CD4-positive, alpha-beta T cell treated with Interleukin-1 beta for 1 hour (primary cell): ENCODE measurements at places on chromosomes 11 and 22.
A peak's percentile ranks its signal among the peaks of the same experiment; 100 is the strongest.

DNA sequence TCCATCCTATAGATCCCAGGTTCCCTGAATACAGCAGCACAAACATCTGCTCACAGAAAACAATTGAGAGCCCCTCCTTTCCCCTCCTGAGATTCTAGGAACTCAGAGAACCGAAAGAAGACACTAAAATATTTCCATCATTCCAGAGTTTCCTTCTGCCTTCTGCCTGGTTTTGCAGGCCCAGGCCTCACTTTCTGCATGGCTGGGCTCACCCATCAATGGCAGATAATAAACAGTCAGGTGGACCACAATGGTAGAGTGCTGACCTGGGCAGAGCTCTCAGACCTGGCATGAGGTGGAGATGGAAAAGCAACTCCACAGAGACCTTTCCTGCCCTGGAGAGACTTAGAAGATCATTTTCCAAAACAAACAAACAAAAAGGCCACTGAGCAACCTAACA lies 389.1 kb downstream of the NXPE2 start:
- DNase-seq = no peak

GRCh38 chr22:49371325-49372110 lies 456.2 kb downstream of the BRD1 start:
- DNase-seq = no peak

GRCh38 chr22:38943882-38944281 lies 13.5 kb upstream of the APOBEC3A start:
- no peak for DNase-seq

DNA sequence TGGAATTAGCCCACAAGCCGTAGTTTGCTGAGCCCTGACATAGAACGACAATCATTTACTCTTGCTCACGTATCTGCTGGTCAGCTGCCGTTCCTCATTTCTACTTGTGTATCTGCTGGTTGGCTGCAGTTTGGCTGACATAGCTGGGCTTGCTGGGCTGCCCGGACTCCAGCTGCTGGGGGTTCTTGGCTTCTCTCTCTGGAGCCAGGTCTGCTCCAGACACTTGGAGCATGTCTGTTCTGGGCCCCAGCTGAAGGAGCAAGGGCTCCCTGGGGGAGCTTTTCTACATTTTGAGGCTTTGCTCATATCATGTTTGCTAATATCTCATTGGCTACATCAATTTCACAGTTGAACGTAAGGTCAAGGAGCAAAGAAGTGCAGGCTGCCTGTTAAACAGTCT lies 47.3 kb downstream of the PRDM11 start:
- no peak for DNase-seq

GRCh38 chr11:19905280-19905853 lies 192.7 kb downstream of the NAV2 start:
- DNase-seq = no peak

DNA sequence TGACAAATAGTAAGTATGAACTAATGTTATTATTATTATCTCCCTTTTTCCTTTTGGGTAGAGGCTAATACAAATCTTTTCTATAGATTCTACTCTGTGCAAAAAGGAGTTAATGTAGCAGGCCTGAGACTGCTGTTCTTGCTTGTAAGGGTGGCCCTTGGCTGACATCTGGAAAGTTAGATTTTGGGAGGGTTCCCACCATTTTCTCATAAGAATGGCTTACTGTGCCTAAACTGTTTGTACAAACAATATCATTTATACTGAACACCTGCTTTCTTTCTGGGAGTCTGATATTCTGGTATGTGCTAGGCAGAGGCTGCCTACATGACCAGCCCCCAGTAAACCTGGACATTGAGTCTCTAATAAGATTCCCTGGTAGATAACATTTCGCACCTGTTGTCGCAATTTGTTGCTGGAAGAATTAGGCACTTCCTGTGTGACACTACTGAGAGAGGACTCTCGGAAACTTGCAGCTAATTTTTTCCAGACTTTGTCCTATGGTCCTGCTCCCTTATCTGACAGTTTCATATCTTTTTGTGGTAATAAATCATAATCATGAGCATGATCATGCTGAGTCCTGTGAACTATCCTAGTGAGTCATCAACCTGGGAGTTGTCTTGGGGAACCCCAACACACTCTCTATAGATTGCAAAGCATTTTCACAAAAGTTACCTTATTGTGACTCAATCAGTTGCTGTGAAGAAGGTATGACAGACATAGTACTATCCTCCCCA lies 257.7 kb upstream of the CCDC90B start:
- DNase-seq = no peak

- DNase-seq = no peak
These were observed 373.5 kb downstream of the GUCY1A2 start for GRCh38 chr11:106644824-106645223.

GRCh38 chr22:35721960-35722359 lies 4.3 kb downstream of the APOL5 start:
- DNase-seq = no peak

DNA sequence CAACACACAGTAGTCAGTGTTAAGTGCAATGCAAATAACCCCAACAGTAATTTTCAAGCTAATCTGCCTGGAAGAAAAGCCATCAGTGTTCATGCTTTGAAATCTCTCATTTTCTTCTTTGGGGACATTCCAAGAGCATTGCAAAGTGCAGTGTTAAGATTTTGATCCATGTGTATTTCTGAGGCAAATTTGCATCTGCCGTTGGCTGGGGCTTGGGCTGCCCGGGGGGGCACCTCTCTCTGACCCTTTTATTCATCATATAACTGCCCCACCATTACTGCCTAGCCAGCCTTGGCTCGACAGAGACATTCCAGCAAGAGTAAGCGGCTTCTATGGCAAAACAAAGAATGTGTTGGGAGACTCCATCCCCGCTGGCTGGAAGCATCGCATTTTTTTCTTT lies 483.5 kb downstream of the BRD1 start:
- no peak for DNase-seq

- DNase-seq = no peak
These were observed 44.0 kb upstream of the CSNK2A3 start for GRCh38 chr11:11397036-11397415.

DNA sequence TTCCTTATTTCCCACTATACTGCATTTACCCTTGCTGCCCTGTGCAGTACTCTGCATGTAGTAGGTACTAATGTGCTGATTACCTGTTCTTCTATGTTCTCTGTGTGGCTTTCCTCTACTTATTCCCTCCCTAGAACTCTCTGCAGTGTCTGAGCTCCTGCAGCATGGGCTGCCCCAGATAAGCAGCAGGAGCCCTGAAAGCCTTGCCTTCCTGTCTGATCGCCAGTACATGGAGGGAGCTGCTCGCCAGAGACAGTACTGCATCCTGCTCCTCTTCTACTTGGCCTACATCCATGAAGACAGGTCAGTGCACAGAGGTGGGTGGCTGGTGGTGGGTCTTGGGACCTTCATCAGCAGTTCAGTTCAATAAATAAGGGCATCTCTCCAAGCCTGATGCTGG lies 42.2 kb upstream of the CCDC134 start:
- DNase-seq = no peak

DNA sequence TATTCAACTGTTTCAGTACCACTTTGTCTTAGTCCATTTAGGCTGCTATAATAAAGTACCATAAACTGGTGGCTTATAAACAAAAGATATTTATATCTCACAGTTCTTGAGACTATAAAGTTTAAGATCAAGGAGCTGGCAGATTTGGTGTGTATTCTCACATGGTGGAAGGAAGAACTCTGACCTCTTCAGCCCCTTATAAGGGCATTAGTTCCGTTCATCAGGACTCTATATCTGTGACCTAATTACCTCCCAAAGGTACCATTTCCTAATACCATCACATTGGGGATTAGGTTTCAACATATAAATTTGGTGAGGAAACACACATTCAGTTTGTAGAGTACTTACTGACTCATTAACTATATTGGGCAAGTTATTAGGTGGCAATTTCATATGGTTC lies 10.7 kb upstream of the ARL14EP start:
- DNase-seq = no peak

GRCh38 chr11:70481625-70482528 lies 83.5 kb downstream of the CTTN start:
- no peak for DNase-seq

DNA sequence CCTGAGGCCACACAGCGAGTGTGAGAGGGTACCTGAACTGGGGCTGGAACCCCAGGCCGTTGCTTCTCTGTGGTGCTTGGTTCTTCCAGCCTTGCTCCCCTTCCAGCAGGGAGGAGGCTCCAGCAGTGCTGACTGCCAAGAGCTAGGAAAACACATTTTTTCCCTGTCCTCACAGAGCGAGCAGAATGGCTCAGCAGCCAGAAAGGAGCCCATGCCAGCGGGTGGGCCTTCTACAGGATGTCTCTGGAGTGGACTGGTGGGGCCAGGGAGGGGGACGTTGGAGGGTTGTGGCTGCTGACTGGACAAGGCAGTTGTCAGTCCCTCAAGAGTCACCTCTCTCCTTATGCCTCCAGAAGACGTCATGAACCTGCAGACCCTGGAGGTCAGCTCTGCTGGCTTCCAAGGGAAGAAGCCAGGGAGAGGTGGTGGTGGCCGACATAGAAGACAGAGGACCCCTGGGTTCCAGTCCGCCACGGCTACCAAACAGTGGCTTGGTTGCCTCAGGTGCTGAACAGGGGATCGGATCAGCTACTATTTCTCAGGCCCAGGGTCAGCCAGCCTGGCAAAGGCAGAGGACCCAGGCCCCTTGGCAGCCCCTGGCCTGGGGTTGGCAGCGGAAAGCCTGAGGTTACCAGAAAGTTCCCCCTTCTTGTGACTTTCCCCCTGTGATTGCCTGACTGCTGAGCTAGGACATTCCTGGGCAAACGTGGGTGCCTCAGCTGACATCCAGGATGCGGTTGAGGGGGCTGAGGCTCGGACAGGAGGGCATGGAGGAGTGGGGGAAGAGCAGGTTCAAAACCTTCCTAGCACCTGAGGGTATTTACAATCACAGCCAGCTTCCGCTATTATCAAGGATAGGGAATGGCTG lies 3.7 kb downstream of the MAFF start:
- DNase-seq = no peak

- DNase-seq = no peak
These were observed 60.5 kb downstream of the CEP164 start for GRCh38 chr11:117387992-117388755.

GRCh38 chr22:41574847-41575381 lies 14.1 kb downstream of the CSDC2 start:
- DNase-seq = no peak

DNA sequence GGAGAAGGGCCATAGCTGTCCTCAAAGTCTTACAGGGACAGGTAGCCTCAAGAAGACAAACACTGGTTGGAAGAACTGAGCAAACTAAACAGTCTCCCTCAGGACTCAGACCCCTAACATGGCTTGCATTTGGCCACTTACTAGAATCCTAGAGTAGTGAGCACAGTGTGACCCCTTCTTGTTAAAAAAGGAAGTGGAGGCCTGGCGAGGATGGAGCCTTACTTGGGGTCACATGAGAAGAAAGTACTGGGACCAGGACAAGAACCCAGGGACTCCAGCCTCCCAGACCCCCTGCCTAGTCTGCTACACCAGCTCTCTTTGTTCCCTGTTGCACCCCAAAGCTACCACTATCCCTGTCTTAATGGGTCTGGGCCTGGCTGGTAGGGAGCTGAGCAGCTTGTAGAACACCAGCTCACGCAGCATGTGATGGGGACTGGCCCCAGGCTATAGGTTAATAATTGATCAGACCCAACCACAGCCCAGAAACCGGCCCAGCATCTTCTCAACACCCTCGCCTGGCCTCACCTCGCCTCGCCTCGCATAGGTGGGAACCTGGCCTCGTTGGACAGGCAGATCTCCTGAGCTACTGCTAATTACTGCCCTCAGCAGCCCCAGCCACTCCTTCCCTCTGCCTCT lies 17.6 kb downstream of the DGAT2 start:
- no peak for DNase-seq

GRCh38 chr11:42812361-42812760 lies 499.4 kb upstream of the API5 start:
- no peak for DNase-seq

DNA sequence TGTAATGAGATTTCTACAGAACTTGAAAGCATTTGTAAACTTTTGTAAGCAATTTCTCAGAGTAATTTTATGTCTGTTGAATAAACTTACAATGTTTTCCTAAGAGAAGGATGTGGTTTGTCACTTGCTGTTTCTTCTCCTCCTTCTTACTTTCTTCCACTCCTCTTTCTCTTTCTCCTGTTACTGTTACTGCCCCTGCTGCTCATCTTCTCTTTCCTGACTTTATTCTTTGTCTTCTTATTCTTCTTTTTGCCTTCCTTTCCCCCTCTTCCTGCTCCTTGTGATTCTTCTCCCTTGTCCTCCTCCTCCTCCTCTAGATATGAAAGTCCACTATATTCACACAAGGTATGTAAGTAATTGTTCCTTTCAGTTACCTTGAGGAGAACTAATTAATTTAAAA lies 31.1 kb upstream of the MMP7 start:
- no peak for DNase-seq

DNA sequence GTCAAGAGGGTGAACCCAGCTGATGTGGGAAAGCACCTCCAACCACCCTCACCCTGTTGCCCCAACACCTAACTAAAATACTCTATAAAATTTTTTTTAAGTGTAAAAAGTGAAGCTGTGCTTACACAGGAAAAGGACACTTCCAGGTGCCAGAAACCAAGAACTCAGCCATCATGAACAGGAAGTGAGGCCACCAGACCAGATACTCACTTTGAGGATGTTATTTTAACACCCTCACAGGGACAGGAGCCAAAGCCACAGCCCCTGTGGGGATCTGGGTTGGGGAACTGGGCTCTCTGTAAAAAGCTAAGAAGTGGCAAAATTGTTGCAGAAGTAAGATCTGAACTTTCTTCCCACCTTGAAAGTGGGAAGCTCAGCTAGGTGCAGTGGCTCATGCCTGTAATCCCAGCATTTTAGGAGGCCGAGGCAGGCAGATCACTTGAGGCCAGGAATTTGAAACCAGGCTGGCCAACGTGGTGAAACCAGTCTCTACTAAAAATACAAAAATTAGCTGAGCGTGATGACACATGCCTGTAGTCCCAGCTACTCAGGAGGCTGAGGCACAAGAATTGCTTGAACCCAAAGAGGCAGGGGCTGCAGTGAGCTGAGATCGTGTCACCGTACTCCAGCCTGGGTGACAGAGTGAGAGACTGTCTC lies 3.8 kb downstream of the RSPH14 start:
- DNase-seq = peak; percentile 77

DNA sequence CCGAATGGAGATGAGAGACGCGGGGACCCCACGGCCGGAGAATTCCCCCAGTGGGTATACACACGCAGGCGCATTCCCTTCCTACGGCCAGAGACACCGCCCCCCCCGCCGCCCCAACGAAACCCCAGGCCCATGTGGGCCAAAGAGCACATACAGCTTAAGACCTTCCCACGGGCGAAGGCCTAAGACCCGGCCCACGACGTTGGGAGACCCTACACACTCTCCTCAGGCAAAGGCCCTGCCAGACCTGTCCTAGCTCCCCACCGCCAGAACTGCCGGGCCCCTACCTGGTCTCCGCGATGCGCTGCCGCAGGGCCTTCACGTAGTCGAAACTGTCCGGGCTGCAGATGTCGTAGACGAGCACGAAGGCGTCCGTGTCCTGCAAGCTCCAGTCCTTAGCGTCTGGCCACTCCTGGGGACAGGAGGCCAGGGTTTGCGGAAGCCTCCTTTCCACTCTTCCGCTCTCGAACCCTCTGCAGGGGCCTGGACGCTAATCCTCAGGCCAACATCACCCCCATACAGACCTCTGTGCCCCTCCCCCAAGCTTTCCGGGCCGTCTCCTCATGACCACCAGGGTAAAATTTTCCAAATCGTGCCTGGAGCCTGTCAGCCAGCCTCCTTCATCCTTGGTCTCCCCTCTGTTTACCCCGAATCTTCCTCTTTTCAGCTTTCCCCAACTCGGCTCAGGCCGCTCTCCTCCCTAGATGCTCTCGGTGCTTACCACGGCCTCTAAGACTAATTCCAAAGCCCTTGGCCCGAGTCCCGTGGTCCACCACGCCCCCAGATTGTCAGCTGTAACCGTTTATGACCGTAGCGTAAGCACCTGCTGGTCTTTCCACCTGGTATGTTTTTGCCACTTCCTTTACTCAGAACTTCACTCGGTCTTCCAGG lies 1.7 kb downstream of the RASL10A start:
- no peak for DNase-seq

- no peak for DNase-seq
These were observed 4.4 kb downstream of the SEC14L6 start for GRCh38 chr22:30541961-30542810.
